ENCODE measurements at places on chromosomes 7 and 10. TPM values are rescaled to one million over a fixed set of nuclear protein-coding genes. Genes with fewer than 3 reads are reported as not detected.
A peak's percentile ranks its signal among the peaks of the same experiment; 100 is the strongest.

- no peak for DNase-seq
These were observed 336.3 kb downstream of the PPP1R3A start for GRCh38 chr7:113582471-113582870.

GRCh38 chr10:109055243-109055642 lies 868.1 kb downstream of the XPNPEP1 start:
- no peak for DNase-seq

GRCh38 chr10:14588084-14588937 lies 186.4 kb downstream of the FAM107B start:
- no peak for DNase-seq

DNA sequence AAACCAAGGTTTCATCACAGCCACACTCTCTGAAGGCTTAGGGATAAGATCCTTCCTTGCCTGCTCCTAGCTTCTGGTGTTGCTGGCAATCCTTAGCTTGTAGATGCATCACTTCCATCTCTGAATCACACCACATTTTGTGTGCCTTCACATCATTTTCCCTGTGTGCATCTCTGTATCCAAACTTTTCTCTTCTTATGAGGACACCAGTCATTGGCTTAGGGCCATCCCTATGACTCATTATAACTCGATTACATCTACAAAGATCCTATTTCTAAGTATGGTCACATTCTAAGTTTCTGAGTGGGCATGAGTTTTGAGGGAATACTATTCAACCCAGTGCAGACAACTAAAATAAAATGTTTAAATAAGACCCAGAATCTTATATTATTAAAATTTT lies 121.7 kb downstream of the C7orf25 start:
- no peak for DNase-seq

- DNase-seq, result no peak
These were observed 45.1 kb upstream of the ELMO1 start for GRCh38 chr7:37493810-37494209.

DNA sequence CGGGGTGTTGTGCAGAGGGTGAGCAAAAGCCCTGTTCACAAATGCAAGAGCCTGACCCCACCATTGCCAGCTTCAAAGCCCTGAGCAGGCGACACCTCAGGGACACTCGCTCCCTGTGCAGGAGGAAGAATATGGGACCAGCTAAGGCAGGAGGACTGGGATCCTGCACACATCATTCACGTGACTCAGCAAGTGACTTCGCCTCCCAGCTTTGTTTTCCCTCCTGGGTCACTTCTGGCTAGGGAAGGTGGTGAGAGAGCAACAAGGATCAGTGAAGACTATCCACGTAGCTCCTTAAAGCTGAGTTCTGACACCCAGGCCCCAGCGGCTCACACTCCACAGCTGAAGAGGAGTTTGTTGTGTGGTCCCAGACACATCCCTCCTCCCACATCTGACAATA lies 164.3 kb downstream of the FGFR2 start:
- no peak for DNase-seq

GRCh38 chr7:135801877-135802276 lies 53.3 kb upstream of the FAM180A start:
- DNase-seq, result no peak

DNA sequence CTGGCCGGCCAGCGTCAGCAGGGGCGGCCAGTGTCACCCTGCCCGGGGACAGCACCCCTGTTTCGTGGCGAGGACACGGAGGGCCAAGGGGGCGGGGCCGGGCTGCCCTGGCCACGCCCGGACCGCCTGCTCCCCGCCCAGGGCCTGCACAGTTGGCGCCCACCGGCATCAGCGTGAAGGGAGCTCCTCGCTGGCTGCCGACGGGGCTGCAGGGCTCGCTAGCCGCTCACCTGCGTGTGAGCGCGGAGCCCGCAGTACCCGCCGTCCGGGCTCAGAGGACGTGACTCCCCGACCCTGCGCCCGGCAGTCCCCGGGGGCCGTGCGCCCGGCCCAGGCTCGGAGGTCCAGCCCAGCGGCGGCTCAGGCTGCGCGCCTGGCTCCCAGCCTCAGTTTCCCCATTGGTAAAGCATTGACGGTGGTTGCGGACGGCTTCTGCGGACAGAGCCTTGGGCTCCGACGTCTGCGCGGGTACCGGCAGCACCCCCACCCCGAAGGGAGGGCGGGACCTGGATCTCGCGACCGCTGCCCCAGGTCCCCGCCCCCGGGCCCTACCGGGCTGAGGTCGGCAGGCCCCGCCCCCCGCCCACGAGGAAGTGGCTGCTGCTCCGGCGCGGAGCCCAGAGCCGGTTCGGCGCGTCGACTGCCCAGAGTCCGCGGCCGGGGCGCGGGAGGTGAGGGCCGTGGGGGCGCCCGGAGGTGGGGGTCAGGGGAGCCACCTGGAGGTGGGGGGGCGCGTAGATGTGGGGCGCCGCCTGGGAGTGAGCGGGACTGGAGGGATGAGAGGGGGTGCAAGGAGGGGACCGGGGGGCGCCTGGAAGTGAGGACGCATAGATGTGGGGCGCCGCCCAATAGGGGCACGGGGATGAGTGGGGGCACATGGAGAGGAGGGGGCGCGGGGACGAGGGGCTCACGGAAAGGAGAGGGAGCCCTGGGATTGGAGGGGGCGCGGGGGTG lies at the start of gene ARPC1B:
Gene ARPC1B, plus strand, starts transcription at position 620 of the 954 bp plus-strand sequence. CDS start 10,985 bp downstream, outside the sequence.
- DNase-seq, result peak; percentile 94

DNA sequence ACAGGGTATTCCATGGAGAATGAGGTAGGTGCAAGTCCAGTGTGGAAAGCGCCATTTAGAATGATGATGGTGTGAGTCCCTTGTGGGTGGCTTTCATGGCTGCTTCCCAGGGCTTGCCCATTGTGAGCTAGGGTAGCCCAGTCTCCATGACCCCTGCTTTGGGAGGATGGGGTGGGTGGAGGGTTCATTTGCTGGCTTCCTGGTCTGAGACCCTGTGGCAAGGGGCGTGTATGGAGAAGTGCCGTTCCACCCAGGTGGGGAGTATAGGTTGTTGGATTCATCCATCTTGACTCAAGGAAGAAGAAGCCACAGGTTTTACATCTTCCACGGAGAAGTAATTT lies 27.7 kb downstream of the CCM2 start:
- DNase-seq, result no peak

- DNase-seq, result no peak
These were observed 11.5 kb downstream of the GSAP start for GRCh38 chr7:77404641-77405040.

TET1 gene
- polyA plus RNA-seq, result 0.18 TPM

CAMK1D gene
- 4.4 TPM for polyA plus RNA-seq

OR2A42 gene
- 0.03 TPM for polyA plus RNA-seq

FOXI2 gene
- not detected for polyA plus RNA-seq
